Fibroblast of skin of abdomen (primary cell): ENCODE measurements at places on chromosomes 3 and 15.

GRCh38 chr3:104685492-104685891, 681.2 kb upstream of the ALCAM start:
- DNase-seq: no peak

GRCh38 chr3:150110097-150110496, 139.4 kb upstream of the PFN2 start:
- DNase-seq: no peak

DNA sequence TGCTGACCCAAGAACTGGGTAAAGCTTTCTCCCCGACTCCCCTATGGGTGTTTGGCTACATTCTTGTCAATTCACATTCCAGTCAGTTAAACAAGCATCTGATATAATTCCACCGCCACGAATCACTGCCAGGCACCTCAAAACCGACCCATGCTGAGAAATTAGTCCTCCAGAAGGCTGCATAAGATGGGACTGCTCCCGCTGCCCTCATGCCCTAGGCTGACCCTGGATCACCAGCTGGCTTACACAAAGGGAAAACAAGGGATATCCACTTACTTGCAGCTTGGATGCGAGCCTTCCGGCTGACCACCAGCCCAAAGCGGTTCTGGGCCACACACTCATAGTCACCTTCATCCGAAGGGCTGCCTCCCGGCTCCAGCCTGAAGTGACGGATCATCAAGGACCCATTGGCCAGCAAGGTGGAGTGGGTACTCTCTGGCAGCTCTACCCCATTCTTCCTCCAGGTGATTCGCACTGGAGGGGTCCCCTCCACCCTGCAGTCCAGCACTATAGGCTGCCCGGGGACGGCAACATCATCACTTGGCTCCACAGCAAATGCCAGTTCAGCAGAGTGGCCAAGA, 2.9 kb downstream of the IGDCC3 start:
- DNase-seq: peak; percentile 86

- DNase-seq: no peak
Observed at GRCh38 chr3:115022199-115022598, 124.9 kb downstream of the ZBTB20 start.

- DNase-seq: no peak
Observed at GRCh38 chr3:7632305-7632704, 771.4 kb downstream of the GRM7 start.

- peak; percentile 36 for DNase-seq
Observed at GRCh38 chr3:64392001-64392400, 166.7 kb upstream of the PRICKLE2 start.

DNA sequence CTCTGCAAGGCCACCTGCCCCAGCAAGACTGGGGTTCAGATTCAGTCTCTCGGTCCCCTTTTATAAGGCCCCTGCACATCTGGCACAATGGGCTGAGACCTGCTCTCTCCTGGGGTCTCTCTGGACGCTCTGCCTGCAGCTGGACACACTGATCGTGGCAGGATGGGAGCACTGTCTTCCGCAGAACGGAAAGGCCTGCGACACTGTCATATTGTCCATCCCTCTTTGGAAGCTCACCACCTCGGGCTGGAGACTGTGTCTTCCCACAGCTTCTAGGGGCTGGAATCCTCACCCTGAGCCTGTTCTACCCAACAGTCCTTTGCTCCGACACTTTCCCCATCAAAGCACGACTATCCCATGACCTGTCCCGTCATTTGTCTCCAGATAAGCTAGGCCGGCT, 11.5 kb upstream of the IGDCC4 start:
- DNase-seq: no peak

DNA sequence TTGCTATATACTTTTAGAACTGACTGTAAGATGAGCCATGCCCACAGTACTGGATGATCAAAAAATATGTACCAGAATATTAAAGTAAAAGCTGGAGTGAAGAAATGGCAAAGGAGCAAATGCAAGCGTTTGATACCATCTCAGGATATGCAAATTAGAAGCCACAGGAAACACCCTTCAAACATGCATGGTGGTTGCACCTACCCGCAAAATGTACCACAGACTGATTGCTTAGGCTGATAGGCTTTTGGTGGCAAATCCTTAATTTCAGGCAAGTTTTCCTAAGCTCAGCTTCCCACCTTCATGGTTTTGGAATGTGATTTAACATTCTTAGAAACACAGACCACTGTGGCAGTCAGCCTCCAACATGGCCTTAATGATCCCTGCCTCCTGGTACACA, 149.0 kb downstream of the PDZRN3 start:
- DNase-seq: no peak

DNA sequence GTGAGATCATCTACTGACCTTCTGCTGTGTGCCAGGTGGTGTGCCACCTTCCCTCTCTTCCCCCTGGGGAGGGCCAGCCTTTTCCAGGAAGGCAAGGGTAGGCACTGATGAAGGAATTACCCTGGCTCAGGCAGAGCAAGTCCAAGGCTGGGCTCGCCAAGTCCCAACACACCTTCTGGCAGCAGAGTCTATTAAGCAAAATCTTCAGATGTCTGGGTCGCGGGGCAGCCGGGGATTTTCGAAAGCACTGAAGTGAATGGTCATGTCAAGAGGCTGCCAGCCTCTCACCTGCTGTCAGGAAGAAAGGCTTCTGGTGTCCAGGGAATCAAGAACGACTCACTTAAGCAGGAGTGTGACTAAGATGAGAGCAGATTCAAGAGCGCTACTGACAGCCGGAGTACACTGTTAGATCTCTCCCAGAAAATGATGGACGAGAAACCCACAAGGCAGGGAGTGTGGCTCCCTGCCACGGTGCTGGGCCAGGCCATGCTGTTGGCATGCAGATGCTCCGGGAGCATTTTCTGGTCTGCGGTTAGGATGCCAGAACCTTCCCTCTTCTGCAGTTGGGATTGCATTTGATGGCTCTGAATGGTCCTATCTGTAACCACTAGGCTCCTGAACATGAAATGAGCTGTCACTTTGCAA, 479.8 kb downstream of the SHQ1 start:
- peak; percentile 42 for DNase-seq

GRCh38 chr15:63497642-63498467, 6.5 kb upstream of the USP3 start:
- DNase-seq: no peak

DNA sequence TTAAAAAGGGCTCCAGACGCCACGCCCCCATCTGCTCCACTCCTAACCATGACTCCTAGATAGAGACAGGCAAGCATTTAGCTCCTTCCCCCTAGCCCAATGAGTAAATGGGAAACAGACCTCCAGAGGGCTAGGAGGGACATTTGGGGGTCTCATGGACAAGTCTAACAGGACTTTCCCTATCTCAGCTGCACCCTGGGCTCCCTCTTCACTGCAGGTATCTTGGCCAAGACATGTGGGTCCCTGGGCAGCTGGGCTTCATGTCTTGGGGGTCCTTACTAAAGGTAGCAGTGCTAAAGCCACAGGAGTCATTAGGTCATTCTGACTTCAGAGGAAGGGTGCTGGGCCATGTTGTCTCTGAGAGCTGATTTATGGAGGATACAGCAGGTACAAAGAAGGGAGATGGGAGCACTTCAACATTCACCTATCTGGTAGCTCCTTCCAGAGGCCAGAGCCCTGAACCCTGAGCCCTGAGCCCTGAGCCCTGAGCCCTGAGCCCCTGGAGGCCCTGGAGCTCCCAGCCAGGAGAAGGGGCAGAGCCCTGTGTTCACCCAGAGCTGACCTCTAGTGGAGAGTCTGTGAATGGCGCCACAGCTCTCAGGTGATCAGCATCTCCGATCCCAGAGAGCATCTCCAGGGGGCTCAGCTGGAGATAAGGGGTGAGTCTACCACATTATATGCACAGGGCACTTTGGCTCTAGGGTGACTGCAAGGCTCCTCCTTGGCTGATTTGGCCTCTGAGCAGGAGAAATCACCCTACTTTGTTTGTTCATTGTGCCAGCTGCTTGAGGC, 40.1 kb upstream of the EPHB1 start:
- DNase-seq: peak; percentile 44

DNA sequence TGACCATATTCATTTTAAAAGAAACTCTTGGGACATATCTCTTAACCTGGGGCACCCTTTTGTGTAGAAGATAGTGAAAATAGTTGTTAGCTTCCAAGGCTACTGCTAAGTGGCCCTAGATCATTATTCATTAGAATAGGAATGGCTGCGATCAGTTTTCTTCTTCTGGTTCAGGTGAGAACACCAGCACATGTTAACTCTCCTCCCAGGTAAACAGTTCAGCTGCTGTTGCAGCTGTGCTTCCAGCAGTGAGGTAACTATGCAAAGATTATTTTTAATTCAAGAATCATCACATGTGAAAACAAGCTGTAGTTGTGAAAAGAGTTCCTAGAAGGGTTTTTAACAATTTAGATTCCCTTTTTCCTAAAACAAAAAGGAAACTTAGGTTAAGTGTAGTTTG, 43.3 kb downstream of the ZPLD1 start:
- no peak for DNase-seq

DNA sequence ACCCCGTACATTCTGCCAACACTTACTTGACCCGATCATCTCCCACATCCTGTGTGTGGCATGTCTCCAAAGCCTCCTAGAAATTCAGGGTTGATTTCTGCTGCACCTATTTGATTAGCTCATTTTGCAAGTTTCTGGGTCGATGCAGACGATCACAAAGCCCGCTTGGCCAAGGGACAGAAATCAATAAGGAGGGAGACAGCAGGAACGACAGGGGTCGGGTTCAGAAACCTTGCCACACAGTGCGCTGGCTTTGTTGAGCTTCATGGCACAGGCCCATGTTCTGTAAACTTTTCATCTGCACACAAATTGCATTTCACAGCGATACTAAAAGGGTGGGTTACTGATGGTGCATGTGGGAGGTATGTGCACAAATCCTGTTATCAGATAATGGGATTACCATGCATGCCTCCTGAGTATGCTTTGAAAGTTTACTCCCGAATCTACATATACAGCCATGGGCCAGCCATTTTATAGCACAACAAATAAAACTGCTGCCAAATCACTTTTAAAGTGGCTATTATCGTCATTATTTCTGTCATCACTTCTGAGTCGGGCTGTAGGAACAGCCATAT, 95.9 kb upstream of the ATP11B start:
- DNase-seq: no peak

DNA sequence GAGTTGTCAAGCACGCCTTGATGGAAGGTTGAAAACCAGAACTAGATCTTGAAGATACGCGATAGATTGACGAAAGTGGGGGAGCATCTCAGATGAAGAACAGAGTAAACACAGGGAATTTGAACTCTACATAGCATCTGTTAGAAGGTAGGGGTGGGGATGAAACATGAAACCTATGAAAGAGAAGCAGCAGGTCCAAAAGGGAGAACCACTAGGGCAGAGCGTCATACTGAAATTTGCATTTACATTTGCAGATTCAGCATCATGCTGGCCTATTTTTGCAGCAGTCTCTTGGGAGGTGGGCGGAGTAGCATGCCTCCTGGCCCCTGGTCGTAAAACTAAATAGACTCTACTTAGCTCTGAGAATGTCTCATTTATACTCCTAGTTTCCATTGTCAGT, 46.1 kb upstream of the RASGRP1 start:
- no peak for DNase-seq

DNA sequence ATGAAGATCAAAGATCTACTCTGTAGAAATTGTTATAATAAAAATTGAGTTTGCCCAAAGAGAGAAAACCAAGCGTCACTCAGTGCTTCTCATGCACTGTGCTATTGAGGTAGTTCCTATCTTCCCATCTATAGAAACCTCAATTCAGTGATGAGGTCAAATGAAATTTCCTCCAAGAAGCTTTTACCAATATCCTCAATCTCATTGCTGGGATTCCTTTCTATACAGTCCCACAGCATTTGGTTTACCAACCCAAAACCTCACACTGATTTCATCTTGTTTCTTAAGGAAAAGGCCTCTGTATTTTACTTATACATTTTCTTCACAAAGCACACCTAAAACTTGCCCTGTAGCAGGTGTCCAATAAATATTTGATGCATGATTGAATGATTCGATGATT, 147.2 kb downstream of the ALCAM start:
- peak; percentile 72 for DNase-seq

DNA sequence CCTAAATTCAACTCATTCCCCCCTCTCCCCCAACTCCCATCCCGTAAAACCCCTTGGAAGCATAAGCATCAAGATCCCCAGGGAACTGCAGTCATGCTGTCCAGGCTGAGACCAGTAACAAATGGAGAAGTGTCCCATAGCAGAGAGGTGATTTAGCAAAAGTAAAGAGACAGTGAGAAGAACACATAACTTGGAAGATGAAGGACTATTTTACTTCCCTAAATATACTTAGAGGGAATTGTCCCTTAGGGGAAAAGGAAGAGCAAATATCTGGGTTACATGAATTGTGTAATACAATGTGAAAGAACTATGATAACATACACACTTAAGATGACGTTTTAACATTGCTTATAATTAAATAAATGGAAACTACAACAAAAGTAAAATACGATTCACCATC, 61.6 kb upstream of the LRRFIP2 start:
- DNase-seq: no peak

DNA sequence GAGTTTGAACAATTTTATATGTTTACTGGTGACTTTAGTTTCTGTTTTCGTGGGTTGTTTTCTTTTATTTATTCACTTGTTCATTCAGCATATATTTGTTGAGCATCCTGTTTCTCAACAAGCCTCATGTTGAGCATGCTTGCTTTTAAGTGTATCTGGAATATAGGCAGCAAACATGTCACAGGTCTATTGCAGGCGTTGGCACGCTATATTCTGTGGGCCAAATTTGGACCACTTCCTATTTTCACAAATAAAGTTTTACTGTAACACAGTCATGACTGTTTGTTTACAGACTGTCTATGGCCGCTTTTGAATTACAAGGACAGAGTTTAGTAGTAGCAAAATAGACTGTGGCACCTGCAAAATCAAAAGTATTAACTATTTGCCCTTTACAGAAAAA, 89.6 kb downstream of the THRB start:
- no peak for DNase-seq

GRCh38 chr15:37824717-37825382, 109.6 kb upstream of the TMCO5A start:
- DNase-seq: peak; percentile 96

DNA sequence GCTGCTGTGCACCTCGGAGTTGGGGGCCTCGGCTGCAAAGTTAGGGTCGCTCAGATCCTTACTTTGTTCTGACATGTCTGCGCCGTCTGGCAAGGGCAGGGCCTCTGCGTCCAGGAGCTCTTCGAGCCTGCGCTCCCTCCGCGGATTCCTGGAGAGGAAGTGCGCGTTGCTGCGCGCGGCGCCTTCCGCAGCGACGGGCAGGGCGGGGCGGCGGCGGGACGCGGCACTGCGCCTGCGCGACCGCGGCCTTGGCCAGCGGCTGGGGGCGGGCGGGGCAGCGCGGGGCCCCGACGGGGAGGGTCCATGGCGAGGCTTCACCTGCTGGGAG, at the start of gene NDN:
TSS of gene NDN (minus strand) at position 163 of the 328 bp plus-strand sequence. CDS start at position 75, 88 bp downstream.
- peak; percentile 70 for DNase-seq

- no peak for DNase-seq
Observed at GRCh38 chr15:89450076-89451006, 46.0 kb downstream of the RHCG start.
